ENCODE measurements at places on chromosomes 1 and 21. TPM values are rescaled to one million over a fixed set of nuclear protein-coding genes. Genes with fewer than 3 reads are reported as not detected.

Gene C1orf87
- 0.17 TPM for total RNA-seq

Gene ZBTB8A
- total RNA-seq: 4.4 TPM

Gene RHD
- not detected for total RNA-seq

Gene TMEM59
- 71.8 TPM for total RNA-seq

Gene SH3BP5L
- 23.5 TPM for total RNA-seq

Gene C1orf167
- not detected for total RNA-seq

Gene GPR25
- 0.65 TPM for total RNA-seq

Gene KCNH1
- 6.9 TPM for total RNA-seq

Gene VSIG8
- not detected for total RNA-seq

Gene TMEM269
- not detected for total RNA-seq

Gene KRTAP12-2
- total RNA-seq: not detected

Gene UQCRHL
- total RNA-seq: 1.4 TPM

Gene FMO5
- total RNA-seq: 0.29 TPM

Gene MATN1
- total RNA-seq: not detected

Gene RAVER2
- total RNA-seq: 9.8 TPM

Gene FCGR1A
- not detected for total RNA-seq

Gene NAV1
- 24.3 TPM for total RNA-seq

Gene P3H1
- total RNA-seq: 51.9 TPM

Gene LRRC7
- total RNA-seq: not detected

Gene CDA
- 6.0 TPM for total RNA-seq

Gene SYCP1
- not detected for total RNA-seq

Gene VWA5B1
- not detected for total RNA-seq

Gene HS2ST1
- 10.5 TPM for total RNA-seq

Gene S1PR1
- total RNA-seq: 1.7 TPM

Gene FTCD
- not detected for total RNA-seq

Gene CFHR4
- not detected for total RNA-seq

Gene LEPR
- 12.4 TPM for total RNA-seq

Gene ANGPTL7
- not detected for total RNA-seq

Gene ZBTB7B
- 20.4 TPM for total RNA-seq

Gene GJA5
- total RNA-seq: 2.7 TPM

Gene KRTAP19-1
- not detected for total RNA-seq

Gene CENPF
- 80.5 TPM for total RNA-seq

Gene HNRNPCL2
- not detected for total RNA-seq

Gene DCST1
- total RNA-seq: not detected

Gene C1orf21
- total RNA-seq: 4.0 TPM

Gene SLAMF8
- total RNA-seq: not detected

Gene NSL1
- total RNA-seq: 52.6 TPM

Gene HCRTR1
- total RNA-seq: not detected

Gene TCP10L
- under 0.01 TPM for total RNA-seq

Gene FCGR2B
- not detected for total RNA-seq

Gene PBX1
- 4.4 TPM for total RNA-seq

Gene FYB2
- total RNA-seq: not detected

Gene GSTM5
- total RNA-seq: not detected

Data from epithelial cell of proximal tubule (primary cell).